Muscle of back (tissue), 13 donors: ENCODE measurements at places on chromosomes 2 and 18. TPM values are rescaled to one million over a fixed set of nuclear protein-coding genes. Genes with fewer than 3 reads are reported as not detected.

Gene SYT4
- 0.15 TPM for polyA plus RNA-seq

Gene SPR
- polyA plus RNA-seq, result 3.9 TPM

Gene ACVR1C
- polyA plus RNA-seq, result 0.28 TPM

Gene SNRPD1
- polyA plus RNA-seq, result 97.0 TPM

Gene SERPINB12
- polyA plus RNA-seq, result 0.38 TPM

Gene TUBB8B
- polyA plus RNA-seq, result not detected

Gene TUBA3E
- polyA plus RNA-seq, result not detected

Gene KCNS3
- polyA plus RNA-seq, result 16.8 TPM

Gene PTMA
- 738 TPM for polyA plus RNA-seq

Gene PCGF1
- polyA plus RNA-seq, result 13.0 TPM

Gene GAL3ST2
- polyA plus RNA-seq, result not detected

Gene FOXI3
- not detected for polyA plus RNA-seq

- no peak for DNase-seq
Measured at GRCh38 chr2:168037778-168038177, 209.6 kb downstream of the STK39 start.

- DNase-seq, result no peak
Measured at GRCh38 chr2:156518138-156518537, 82.0 kb downstream of the GPD2 start.

DNA sequence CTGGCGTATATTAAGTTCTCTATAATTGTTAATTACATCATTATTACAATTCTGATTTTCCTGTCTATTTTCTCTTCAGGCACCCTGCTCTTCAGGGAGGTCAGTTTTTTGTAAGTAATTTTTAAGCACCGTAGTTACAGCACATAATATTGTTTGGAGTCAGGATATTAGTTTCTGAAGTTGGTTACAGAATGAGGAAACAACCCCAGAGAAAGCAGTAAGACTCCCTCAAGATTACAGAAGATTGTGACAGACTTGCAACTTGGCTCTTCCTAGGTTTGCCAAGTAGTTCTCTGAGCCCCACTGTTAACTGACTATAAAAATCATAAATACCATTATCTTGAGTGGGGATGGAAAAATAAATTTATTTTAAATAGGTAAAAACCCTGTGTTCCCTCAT lies 921 bp downstream of the RPE start:
- DNase-seq, result no peak

DNA sequence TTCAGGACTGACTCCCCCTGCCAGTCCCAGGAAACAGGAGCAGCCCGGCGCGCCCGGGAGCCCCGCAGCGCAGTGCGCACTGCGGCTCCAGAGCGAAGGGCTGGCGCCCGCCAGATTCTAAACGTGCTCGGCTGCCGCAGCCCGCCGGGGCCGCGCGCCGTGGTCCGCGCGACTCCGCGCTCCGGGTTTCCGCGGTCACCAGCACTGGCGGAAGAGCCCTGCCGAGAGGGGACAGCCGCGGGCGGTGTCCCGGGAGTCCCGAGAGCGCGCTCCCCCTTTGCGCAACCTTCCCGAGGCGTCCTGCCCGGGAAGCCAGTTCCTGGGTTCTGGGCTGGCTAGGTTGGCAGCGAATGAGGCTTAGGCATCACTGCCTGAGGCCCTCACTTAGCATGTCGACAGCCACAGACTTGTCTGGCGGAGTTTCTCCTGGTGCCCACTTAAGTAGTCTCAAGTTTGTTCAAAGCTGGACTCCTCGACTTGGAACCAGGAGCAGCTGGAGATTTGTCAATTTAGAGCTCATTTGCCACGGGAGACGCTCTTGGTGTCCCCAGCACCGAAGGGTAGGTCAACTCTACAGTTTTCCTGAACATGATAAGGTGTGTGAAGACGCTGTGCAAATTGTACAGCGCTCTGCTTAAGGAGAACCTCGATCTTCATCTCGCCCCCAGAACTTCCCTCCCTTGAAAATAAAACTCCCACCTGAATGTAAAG lies 1.5 kb upstream of the VSNL1 start:
- DNase-seq, result peak; percentile 94

DNA sequence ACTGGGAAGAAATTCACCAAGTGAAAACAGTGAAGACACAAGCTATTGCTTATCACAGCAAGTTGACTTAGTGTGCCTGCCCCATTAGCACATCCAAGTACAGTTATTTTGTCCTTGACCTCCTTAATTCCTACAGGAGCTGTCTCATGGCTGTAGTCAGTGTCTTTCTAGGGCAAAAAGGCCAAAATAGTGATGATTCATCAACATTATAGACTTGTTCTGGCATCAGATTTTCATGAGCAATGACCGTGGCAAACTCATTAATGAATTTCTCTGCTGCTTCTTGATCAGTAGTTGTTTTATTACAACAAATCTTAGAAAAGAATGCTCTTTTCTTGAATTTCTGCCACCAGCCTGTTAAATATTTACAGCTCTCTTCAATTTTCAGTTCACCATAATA lies 1169.3 kb upstream of the DDX18 start:
- no peak for DNase-seq

- no peak for DNase-seq
Measured at GRCh38 chr18:49212819-49213218, 247.6 kb downstream of the DYM start.

- DNase-seq, result no peak
Measured at GRCh38 chr18:64679121-64679520, 530.2 kb upstream of the LINC00305 start.

GRCh38 chr2:108612514-108613183 lies 78.4 kb downstream of the LIMS1 start:
- DNase-seq, result no peak

GRCh38 chr2:205633994-205634393 lies 48.3 kb upstream of the NRP2 start:
- peak; percentile 41 for DNase-seq

DNA sequence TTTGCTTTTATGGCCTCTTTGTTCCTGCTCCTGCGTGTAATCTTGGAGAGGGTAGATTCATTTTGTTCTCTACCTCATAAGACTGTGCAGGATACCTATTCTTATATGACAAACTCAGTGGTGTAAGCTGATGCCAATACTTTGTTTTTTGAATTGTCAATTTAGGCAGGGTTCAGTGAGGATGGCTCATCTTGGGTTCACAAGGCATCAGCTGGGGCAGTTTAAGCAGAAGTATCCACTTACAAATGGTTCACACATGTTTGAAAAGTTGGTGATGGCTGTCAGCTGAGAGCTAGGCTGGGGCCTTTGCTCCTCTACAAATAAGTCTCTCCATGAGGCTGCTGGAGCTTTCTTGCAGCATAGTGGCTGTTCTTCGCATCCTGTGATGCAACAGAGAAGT lies 920.6 kb upstream of the PIK3C3 start:
- DNase-seq, result no peak

DNA sequence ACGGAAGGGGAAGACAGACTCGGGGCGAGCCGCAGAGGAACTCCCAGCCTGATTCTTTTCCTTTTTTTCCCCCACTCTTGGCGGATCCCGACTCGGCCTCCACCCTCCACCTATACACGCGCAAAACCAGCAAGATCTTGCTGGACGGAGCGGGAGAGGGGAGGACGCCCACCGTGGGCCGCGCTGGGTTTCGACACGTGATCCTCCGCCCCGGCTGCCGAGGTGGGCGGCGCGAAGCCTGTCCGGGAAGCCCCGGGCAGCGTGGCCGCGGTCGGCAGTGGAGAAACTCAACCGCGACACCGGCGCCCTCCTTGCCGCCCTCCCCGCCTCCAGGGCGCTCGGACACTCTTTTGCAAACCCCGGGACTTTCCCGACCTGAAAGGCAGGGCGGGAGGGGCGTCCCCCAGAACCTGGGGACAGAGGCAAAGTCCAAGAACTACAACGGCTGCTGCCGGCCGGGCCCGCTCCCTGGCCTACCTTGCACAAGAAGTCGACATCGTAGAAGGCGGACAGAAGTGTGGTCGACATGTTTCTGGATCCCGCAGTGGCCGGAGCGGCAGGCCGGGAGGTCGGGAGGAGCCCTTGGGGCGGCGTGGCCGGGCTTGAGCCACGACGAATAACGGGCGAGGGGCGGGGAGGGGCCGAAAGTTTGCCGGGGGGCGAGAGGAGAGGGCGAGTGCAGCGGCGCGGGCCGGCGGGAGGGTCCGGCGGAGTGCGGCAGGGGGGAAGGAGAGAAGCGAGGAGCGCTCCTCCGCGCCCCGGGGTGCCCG lies 433 bp downstream of the ZFP36L2 start:
- peak; percentile 93 for DNase-seq

- DNase-seq, result no peak
Measured at GRCh38 chr2:10573709-10574108, 116.1 kb downstream of the NOL10 start.

- no peak for DNase-seq
Measured at GRCh38 chr2:9739531-9739964, 103.7 kb upstream of the TAF1B start.

GRCh38 chr18:48074929-48075706 lies 144.7 kb upstream of the SMAD2 start:
- no peak for DNase-seq

DNA sequence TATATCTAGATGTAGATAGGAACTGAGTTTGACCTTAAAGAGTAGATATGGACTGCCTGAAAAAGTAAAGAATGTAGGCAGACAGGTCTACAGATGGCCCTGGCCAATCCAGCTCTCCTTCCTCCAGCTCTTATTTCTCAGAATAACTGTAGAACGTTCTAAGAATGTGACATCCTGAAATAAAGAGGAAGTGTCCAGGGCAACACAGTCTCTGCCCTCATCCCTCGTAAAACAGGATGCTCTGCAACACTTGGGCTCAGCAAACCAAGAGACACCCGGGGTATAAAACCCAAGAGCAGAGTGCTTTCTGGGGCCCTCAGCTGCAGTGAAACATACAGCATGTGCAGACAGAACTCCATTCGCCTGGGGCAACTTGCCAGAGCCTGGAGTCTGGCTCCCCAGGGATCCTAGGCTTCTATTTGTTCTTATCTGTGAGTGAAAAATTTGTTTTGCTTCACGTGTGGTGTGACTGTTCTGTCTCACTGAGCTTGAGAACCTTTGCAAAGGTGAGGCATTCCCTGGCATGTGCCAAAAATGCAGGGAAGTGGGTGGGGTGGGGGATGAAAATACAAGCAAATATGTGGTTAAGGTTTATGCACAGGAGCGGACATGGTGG lies 401.0 kb downstream of the SETBP1 start:
- DNase-seq, result no peak

DNA sequence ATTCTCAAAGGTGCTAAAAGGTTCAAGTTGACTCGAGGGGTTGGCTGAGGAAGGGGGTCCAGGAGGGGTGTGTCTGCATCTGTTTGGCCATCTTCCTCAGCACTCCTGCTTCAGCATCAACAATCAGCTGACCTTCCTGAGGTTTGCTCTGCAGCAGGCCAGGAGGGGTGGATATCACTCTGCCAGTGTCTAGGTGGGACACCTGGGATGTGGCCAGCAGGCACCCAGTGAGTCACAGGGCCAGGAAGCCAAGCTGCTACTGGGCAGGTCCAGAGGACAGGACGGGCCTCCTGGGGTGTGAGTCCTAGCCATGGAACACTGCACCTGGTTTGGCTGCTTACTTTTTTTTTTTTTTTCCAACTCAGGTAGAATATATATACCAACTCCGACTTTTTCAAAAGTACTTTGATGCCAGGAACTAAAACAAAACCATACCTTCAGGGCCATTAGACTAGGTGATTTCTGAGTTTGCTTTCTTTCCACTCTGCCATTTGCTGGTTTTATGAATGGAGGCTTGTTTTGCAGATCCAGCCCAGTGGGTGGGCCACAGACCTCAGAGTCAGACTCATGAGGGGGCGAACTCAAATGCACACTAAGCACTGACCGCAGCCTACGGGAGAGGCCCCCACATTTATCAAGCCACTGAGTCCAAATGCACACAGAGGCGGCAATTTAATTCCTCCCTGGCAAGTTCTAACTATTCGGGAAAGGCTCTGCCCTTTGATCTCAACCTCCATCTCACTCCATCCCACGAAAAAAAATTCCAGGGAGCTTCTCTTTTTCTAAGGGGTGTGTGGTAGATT lies 76.0 kb downstream of the UXS1 start:
- DNase-seq, result no peak

DNA sequence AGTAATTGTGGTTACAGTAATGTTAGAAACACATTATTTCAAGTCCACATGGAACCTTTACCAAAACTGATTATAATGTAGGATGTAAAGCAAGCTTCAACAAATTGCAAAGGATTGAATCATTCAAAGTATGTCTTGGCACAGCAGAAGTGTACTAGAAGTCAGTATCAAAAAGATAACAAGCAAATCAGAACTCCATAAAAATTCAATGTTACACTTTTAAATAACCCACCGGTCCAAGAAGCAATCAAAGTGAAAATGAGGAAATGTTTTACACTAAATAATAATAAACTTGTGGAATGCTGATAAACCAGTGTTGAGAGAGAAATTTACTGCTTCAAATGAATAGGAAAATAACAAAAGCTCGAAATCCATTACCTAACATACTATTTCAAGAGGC lies 47.7 kb downstream of the TTC21B start:
- no peak for DNase-seq

GRCh38 chr18:50190926-50191325 lies 4.0 kb downstream of the MYO5B start:
- no peak for DNase-seq

- no peak for DNase-seq
Measured at GRCh38 chr2:196915507-196916189, 10.9 kb downstream of the PGAP1 start.

DNA sequence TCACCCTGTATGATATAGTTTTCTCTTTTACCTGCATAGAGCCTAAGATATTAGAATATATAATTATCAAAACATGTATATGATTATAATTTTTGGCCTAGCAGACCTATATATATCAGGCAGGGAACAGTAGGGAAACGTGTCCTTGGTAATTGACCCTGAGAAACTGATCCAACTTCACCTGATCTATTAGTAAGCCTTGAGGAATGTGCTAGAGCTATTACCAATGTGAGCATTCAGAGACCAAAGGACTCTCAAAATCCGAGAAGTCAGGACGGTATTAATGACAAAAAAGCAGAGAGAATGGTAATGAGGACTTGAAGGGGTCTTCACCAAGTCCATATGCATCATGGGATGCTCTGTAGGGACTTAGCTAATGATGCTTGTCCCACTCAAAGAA lies 571.9 kb downstream of the CPS1 start:
- no peak for DNase-seq

DNA sequence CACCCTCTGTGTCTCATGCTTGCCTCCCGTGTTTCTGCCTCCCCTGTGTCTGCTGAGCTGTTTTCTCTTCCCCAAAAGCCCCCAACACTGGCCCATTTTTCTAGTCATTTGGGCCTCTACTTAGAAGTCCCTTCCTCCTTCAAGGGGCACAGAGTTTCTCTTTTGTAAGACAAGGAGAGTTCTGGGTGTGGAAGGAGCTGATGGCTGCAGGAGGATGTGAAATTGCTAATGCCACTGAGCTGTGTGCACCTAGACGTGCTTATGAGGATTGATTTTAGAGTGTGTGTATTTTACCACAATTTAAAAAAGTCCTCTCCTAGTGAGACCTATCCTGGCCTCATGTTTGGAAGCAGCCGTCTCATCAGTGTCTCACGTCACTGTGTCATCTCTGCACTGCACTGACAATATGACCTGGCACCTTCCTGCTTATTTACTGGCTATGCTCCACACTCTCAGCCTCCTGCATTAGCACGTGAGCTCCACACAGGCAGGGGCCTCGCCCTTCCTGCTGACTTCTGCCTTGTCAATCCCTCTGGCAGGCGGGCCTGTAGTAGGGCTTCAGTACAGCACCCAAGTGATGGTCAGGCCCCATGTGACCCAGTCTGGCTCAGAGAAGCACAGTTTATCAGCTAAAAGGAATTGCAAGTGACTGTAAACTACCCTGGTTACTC lies 8.0 kb upstream of the MBP start:
- DNase-seq, result no peak

GRCh38 chr2:222833410-222833809 lies 27.4 kb upstream of the ACSL3 start:
- DNase-seq, result no peak
